ENCODE measurements at places on chromosomes 6 and 20.

- DNase-seq: no peak
Measured at GRCh38 chr20:3243718-3244358, 4.8 kb upstream of the SLC4A11 start.

DNA sequence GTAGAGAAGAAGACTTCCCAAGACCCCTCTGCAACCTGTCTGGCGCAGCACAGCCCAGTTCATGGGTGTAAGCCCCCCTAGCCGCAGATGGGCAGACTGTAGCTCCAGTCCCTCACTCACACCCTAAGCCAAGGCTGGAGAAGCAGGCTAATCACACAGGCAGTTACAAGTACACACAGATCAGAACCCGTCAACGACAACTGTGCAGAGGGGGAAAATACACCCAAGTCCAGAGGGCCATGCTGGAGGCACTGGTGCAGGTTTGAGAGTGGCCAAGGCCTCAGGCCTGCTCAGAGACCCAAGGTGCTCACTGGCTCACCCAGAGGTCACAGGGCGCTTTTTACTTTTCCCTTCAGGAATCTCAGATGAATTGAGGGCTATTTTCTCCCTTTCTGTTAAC, 106.1 kb downstream of the NOL4L start:
- no peak for DNase-seq

DNA sequence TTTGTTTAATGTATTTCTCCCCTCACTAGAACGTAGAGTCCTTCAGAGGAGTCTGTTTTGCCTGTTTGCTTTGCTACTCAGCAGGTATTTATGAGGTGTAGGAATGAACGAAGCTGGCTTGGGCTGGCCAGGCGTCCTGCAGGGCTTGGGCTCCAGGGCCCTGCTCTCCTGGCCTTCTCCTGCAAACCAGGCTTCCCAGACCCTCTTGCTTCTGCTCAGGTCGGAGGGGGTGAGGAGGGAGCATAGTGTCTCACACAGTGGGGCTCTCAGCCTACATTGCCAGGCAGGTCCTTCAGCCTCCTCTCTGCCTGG, 24.6 kb upstream of the MLN start:
- no peak for DNase-seq

DNA sequence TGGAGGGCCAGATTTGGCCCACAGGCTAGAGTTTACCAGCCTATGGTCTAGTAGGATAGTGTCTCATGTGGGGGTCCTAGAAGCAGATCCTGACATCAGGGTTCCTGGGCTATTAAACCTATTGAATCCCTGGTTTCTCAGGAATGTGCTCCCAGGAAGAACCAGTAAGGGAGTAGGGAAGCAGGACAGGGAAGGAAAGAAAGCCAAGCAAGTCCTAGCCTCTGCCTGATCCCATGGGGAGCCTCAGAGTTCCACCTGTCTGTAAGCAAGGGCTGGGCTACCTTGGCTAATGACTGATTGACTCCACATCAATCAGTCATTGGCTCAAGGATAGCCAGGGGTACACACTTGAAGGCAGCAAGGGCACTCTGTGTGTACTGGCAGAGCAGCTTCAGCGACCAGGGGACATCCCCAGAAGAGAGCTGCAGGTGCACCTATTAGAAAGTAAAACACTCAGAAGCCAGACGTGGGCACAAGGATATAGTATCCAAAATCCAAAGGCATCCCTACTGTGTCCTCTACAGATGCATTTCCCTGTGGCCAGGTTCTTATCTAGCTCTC, 309.5 kb downstream of the TSHZ2 start:
- DNase-seq: no peak

- DNase-seq: no peak
Measured at GRCh38 chr6:13351271-13351670, 22.9 kb upstream of the TBC1D7 start.

GRCh38 chr20:1863296-1863695, 31.9 kb upstream of the SIRPA start:
- DNase-seq: no peak

DNA sequence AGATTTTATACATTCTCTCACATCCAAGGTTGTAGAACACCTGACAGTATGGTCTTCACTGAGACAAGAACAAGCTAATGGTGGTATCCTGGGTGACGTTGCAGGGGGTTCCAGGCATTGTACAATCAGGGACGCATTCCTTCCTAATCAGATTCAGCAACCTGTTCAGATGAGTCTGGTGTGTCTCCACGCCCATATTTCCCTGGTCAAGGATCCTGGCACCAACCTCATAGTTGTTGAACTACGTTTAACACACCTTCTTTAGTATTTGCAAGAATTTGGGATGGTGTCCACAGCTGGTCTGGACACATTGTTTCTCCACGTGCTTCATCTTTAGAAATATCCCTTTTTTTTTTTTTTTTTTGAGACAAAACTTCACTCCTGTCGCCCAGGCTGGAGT, 161.0 kb upstream of the CDYL start:
- no peak for DNase-seq

DNA sequence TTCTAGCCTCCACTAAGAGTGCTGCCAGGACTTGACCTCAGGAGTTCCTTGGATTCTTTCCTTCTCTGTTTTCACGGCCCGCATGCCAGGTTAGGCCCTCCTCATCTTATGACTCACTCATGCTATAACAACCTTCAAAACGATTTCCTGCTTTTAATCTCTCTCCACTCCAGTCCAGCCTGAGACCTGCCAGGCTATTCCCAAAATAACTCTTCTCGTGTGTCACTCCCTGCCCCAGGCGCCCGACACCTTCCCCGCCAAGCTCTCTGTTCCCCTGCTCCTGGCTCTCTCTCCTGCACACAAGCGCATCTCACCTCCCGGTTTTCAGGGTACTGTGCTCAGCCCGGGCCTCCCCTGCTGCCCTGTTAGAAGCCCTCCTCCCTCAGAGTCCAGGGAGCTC, 64.1 kb upstream of the RPS6KA2 start:
- no peak for DNase-seq

DNA sequence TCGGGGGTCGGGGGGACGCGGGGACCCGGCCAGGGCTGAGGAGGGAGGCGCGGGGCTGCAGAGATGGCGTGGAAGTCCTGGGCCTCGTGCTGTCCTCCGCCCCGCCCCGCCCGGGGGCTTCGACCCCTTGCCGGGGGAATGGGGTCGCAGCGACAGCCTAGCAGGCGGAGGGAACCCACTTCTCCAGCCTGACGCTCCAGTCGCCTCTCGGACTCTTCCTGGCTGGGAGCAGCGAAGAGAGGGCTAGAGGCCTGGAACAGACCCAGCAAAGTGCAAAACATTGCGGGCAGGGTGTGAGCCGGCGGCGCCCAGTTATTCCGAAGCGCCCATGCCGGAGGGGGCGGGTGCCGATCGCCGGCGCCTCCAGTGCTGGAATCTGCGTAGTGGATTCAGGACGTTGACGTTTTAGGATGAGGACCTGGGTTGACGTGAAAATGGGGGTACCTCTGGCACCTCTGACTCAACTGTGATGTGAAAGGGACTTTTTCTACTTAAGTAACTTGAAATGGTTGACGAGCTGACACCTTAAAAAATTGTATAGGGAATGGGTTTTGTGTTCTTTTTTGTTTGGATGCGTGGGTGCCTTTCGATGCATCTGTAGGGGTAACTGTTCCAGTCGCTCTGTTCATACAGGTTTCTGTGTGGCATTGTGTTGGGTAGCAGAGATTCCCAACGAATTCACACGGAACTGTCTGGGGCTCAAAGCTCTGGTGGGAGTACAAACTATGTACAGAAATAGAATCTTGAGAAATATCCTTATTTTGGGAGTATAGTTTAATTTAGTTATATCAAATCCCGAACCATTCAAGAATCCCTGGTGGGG, 1.4 kb downstream of the SLC35F1 start:
- DNase-seq: no peak

Measured in stimulated activated naive B cell treated with anti-CD40 and anti-IgM and Interleukin-4, amounts not matched to agents 10 μg/mL and 1 μg/mL and 100 μg/mL, for 72 hours (primary cell).